CD4-positive, alpha-beta T cell (primary cell): ENCODE measurements at places on chromosomes 11 and 22.

DNA sequence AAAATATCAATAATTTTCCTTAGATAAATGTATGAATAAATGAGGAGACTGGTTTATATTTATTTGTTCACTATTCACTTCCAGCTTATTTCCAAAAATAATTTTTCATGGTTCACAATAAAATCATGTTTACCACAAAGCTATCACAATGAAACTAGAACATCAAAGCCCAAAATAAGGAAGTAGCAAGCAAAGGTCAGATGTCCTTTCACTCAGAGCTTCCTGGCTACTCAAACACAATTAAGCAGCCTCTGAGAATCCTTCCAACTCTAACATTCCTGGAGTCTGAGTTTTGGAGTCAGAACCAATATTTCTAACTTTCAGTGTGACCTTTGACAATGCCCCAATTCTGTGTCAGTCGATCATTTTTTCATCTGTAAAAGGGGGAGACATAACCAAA is 527.0 kb downstream of the SOX6 start:
- DNase-seq, result no peak

DNA sequence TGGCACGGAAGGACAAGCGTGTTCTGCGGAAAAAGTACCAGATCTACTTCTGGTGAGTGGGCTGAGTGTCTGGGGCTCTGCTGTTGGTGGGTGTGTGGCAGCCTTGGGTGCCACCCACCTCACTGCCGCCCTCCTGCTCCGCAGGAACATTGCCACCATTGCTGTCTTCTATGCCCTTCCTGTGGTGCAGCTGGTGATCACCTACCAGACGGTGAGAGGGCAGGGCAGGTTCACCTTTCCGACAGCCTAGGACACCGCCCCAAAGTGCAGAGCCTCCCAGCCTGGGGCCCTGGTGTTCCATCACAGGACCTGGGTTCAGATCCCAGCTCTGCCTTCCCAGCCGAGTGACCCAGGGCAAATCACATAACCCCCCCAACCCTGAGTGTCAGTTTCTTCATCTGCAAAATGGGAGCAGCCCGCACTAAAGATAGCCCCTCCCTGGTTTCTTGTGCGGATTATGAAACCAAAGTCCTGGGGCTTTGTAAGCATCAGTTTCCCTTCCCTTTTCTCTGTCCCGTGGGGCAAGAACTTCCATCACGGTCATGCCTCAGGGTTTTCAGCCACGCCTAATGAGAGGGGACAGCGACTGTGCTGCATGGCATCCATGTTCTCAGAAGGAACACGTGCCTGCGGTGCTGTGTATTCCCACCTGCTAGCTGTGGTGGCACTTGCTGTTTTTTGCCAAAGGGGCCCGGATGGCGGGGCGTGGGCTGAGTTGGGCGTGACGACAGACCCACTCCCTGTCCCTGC is 9.8 kb upstream of the TAGLN start:
- no peak for DNase-seq

GRCh38 chr11:69044111-69045013 is 4.4 kb upstream of the TPCN2 start:
- DNase-seq, result no peak

GRCh38 chr11:121237686-121238658 is 54.6 kb upstream of the SC5D start:
- no peak for DNase-seq

GRCh38 chr22:39662686-39663052 is 92.1 kb downstream of the CACNA1I start:
- no peak for DNase-seq
